ENCODE measurements at places on chromosomes 7 and 10.
A peak's percentile ranks its signal among the peaks of the same experiment; 100 is the strongest.

DNA sequence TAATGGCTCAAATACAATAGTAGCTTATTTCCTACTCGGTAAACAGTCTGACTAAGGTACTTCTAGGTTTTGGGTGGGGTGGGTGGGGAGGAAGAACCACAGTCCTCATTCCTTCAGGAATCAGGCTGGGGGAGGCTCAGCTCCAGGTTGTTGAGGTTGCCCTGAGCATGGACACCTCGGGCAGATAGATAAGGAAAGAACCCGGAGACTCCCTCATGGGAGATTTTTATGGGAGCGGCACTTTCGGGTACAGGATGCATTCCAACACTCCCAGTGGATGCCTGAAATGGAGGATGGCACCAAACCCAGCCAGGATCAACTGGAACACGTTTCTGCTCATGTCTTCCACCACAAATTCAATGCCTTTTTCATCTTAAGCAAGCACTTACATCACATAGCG, 5.5 kb upstream of the GSDME start:
- no peak for DNase-seq

DNA sequence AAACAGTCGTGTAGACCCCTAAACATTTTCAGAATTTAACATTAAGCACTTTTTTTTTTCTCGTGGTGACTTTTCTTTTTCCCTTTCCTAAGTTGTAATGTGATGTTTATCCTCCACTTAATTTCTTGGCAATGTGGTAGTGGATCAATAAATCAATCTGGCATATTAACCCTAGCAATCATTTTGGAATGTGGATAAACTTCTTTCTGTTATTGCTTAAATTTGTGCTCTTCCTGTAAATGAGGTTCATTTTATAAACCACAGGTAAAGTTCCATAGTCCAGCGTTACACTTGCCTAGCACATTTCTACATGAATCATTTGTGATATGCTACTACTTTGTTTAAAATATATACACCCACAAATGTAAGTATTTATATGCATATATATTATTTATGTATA, 247.4 kb upstream of the ETV1 start:
- no peak for DNase-seq

DNA sequence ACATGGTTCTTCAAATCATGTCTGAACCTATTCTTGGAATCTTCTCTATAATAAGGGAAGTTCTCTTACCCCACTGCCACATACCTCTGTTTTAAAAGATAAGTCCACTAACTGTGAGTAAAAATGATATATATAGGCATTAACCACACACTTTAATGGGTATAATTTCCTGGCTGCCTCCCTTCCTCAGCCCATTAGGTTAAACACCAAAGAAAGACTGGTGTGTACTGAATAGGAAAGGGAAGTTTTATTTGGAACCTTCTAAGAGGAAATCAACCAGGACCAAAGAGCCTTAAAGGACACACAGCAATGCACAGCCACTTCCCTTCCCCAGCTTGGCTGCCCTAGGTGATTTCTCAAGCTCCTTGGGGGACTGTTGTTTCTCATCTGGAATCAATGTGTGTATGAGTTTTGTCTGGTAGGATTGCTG, 5.0 kb upstream of the WBP1L start:
- DNase-seq = no peak

GRCh38 chr10:1006573-1006972, 18.3 kb downstream of the GTPBP4 start:
- DNase-seq = no peak

DNA sequence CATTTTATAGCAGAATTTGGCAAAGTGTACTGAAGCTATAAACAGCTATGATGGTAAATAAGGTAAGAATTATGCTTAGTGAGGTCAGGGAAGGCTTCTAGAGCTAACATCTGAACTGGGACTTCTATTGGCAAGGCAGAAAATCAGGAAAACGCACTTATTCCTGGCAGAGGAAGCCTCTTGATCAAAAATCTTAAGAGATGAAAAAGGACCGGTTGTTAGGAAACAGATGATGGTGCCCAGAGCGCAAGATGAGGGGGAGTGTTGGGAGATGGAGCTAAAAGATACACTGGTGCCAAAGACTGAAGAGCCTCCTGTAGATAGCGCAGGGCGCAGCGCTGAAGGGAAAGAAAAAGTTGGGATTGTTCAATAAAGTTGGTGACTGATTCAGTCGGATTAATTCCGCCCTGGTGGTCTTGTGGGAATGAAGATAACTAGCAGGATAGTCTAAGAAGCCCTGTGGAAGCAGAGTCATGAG, 550 bp upstream of the CALU start:
- DNase-seq = no peak

DNA sequence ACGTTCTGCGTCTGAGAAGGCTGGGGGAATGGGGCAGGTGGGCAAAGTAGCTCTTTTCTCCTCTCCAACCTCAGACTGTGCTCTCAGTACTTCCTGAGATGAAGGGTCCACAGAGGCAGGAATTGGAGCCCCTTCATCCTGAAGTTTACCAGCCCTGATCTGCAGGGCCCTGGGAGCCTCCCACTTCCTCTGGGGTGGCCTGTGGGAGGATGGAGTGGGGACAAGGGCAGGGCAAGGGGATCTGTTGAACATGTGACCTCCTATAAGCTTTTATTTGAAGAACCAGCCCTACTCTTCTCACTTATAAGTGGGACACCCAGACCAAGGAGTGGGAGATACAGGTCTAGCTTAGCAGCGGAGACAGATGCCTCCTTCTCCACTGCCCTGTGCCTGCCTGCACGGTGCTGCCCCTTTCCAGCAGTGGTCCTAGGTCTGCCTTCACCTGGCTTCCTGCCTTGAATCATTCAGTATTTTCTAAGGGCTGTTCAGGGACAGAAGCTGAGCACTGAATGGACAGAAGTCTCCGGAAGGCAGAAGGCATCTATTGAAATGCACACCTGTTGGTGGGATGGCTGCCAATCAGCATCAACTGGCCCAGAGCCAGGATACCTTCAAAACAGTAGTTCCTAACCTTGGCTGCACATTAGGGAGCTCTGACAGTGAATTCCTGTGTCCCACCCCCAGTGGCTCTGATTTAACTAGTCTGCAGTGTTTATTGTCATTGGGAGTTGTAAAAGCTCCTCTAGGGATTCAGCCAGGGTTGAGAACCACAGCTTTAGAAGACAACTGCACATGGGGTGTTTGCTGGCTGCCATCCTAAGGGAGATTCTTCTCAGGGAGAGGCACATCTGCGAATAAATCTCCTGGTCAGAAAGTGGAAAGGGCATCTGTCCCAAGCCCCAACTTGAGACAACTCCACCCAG, 2.7 kb upstream of the ARHGAP22 start:
- DNase-seq = no peak

DNA sequence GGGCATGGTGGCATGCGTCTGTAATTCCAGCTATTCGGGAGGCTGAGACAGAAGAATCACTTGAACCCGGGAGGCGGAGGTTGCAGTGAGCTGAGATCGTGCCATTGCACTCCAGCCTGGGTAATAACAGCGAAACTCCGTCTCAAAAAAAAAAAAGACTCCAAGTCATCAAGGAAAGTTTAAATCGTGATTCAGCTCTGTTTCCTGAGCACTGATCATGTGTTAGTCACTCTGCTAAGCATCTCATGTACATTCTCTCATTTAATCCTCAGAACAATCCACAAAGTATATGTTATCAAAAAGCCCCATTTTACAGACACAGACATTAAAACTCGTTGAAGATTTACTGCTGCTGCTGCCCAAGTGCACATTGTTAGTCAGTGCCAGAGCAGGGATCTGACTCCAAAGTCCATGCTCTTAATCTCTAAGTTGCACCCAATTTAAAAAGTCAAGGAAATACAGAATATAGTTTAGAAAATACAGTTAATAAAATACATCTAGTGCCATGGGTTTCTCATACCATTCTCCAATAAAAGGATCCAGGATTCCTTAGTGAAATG, 6.2 kb downstream of the PIK3AP1 start:
- DNase-seq = no peak

- no peak for DNase-seq
Observed at GRCh38 chr10:50552771-50553535, 70.8 kb downstream of the SGMS1 start.

DNA sequence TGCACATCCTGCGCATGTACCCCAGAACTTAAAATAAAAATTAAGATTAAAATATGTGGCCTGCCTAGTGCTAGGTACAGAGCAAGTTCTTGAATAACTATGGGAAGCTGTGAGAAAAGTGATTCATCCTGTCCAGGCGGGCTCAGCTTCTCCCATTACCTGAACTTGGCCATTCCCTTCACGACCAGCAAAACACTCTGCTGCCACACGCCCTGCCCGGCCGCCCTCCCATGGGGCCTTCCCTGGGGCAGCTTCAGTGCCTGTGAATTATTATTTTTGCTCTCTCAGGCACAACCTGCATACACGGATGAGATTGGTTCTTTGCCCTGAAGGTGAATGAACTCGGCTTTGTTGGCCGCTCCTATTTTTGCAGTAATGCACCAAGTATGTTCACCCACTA, 209.2 kb upstream of the SHH start:
- no peak for DNase-seq

DNA sequence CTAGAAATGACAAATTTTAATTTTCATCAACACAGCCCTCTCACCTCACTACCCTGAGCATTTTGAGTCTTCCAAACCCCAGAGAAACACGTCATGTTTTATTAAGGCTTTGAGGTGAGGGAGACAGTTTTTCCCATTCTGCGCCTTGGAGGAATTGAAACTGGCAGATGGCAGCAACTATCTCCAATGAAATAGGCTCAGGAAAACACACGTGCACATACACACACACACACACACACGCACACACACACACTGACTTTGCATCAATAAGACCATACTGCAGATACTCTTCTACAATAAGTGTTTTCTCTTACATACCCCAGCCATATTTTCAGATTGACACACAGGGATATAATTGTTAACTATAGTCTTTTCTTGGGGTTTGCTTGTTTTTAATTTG, 3.2 kb upstream of the SFTPA2 start:
- no peak for DNase-seq

- DNase-seq = peak; percentile 37
Observed at GRCh38 chr7:46032942-46033341, 111.9 kb upstream of the IGFBP3 start.

- no peak for DNase-seq
Observed at GRCh38 chr7:128102490-128103291, 71.5 kb upstream of the LRRC4 start.

DNA sequence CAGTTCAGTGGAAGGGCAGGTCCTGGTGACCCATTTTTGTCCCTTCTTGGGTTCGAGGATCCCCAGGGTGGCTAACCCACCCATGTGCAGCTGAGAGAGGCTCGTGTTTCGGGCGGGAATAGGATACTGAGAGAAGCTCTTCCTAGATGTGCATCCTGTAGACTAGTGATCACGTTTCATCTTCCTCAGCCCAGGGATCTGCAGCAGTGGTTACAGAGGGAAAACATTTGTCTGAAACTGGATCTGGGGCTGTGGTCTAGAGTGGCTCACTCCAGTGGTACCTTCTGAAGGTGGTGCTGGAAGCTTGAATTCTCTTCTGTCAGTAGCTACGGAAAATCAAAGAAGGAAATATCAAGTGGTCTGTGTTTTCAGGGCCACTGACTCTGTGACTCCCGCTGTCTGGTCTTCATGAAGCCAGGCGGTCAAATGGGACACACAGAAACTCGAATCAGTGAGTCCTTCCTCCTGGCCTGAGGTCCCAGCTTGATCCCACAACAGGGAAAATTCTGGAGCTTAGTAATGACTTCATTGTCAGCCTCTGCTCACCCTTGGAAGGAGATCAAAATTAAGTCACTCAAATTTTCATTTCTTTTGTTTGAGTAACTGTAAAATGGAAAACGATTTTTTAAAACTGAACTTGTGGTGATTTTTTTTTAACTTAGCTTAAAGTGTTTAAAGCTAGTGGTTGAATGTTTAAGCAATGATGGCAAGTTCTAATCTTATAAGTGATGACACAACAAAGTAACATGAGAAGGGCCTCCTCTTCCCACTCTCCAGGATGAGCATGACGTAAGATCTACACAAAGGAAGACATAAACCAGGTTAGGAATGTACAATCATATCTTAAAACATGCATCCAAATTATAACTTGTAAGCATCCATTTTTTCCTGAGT, 469.3 kb upstream of the KLF6 start:
- no peak for DNase-seq

DNA sequence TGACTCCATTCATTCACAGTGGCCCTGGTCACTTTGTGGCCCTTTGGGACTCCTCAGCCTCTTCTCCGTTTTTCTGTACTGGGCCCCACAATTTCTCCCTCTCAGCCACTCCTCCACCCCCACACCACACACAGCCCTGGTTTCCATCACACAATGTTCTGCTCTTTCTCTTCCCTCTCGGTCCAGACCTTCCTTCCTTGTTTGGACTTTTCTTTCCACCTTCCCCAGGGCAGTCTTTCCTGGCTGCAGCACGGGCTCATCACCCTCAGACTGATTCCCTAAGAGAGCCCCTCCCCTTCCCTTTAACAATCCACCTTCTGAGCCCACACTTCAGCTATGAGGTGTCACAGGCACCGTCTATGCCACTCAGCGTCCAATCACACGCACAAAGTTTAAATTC, 25.7 kb downstream of the CPXM2 start:
- no peak for DNase-seq

- no peak for DNase-seq
Observed at GRCh38 chr10:48626447-48626846, 21.6 kb upstream of the ARHGAP22 start.

DNA sequence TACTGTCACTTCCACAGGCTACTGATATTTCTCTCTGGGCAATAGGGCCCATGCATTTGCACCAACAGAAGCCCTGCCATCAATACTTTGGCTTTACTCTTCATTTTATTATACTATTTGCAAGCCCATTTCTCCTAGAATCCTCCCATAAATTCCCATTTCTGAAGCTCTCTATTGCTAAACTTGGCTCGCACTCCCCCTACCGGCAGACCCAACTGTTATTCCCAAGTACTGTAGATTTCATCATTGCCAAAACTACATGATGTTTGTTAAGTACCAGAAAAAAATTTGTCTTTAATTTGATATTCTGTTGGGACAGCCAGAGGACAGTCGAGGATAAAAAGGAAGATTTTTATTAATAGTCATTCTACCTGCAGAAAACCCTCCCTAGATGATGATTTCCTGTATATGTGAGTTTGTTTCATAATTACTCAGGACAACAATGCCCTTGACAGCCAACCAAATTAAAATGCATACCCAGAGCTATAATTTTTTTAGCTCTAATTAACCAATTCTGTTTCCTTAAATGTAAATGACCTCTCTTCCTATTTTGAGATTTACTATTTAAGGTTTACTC, 298.6 kb downstream of the REEP3 start:
- DNase-seq = peak; percentile 11

GRCh38 chr7:55023841-55024505, 5.2 kb downstream of the EGFR start:
- DNase-seq = no peak

DNA sequence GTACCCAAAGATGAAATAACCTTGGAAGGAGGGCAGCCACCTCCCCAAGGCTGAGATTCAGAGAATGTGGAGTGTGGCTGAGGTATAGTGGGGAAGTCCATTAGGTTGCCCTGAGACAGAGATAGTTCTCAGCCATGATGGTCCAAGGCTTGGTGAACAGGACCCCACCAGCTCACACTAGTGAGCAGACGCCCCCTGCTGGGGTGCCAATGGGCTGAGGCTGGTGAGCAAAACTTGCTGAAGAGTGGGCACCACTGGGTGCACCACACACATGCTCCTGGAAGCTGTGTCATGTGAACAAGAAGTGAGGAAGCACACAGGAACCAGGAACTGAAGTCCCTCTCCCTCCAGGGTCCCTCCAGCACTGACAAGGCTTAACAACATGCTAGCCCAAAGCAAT, 8.9 kb downstream of the FBXL13 start:
- DNase-seq = no peak

- DNase-seq = no peak
Observed at GRCh38 chr10:49744924-49745605, 17.1 kb downstream of the OGDHL start.

Data from T1000 (cell line).